ENCODE measurements at places on chromosomes 16 and 17.

DNA sequence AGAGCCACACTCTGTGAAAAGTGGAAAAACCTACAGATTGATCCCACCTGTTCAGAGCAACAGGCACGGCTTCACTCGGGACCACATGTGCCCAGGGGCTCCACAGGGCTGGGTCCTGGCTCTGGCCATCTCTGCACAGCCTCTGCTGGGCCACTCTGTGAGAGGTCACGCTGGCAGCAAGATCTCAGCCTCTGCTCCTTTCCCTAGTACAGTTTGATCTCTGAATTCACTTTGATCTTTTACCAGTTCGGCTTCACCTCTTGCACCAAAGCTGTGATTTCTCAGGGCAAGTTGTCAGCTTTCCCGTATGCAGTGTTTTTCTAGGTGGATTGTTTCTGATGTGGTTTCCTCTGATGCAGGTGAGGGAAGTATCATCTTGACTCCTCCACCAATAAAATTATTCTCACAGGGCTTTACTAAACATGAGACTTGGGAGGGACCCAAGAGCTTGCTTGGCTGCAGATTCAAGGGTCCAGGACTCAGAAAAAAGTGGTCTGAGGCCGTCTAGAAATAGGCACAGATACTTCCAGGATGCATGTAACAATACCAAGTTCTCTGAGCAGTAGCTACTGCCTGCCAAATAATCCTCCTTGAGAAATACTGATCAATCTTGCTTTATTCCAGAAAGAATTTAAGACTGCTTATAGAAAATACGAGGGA is 24.0 kb upstream of the ALDH3A1 start:
- no peak for DNase-seq

DNA sequence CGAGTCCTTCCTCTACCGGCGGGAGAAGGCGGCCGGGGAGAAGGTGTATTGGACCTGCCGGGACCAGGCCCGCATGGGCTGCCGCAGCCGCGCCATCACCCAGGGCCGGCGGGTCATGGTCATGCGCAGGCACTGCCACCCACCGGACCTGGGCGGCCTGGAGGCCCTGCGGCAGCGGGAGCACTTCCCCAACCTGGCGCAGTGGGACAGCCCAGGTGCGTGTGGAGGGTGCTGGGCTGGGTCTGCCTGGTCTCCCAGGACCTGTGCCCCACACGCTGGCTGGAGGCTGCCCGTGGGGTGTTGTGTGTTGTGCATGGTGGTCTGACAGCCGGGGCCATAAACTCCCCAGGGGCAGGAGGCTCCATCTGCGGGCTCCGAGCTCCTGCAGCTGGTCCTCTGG is 25.4 kb downstream of the FLYWCH1 start:
- DNase-seq: no peak

DNA sequence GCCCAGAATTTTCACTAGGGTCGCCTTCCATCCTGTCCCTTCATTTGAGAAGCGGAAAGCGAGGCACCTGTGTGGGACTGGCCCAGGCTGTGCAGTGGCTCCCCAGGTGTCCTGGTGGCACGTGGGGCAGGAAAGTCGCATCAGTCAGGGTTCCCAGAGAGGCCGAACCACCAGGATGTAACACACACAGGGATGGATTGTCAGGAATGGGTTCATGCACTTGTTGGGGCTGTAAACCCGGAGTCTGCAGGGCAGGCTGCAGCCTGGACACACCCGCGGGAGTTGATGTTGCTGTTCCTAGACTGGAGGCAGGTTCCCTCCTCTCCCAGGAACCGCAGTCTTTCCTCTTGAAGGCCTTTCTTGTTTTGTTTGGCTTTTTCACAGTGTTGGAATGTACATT is 30.7 kb upstream of the RPTOR start:
- DNase-seq: peak; percentile 45

GRCh38 chr17:18258356-18259038 is at the start of gene FLII:
FLII (minus strand) TSS chr17:18258738; CDS start chr17:18258690, 48 bp downstream.
- peak; percentile 16 for DNase-seq

DNA sequence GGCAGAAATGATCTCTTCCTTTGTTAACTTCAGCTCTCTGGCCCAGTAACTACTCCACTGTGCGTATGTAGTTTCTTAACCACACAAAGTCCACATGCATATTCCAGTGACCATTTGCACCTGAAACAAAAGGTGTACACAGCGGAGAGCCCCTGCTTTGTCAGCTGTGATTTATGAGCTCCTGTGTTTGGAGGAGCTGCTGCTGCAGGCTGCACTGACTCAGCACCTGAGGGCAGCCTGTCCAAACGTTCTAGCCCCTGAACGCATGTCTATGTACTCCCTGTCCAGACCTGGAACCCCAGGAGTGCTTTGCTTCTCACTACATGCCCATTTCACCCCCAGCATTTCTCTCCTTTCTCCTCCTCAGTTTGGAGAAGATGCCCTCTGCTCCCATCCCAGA is 216.1 kb downstream of the ABCC12 start:
- no peak for DNase-seq

DNA sequence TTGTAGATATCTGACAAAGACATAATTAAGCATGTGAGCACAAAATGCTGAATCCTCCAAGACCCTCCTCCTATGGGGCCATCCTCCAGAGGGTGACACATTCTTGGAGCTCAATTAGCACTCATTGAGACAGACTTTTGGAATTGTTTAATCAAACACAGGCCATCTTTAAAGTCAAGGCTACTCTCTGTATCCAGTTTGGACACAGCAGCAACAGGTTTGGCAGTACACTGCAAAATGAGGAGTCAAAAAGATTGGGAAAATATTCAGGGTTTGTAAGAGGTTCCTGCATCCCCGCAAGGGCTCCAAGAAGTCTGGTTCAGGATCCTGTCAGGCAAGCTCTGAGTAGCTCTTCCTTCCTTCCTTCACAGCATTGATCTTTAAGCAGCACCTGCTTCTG is 1.3 kb downstream of the ITFG1 start:
- no peak for DNase-seq

DNA sequence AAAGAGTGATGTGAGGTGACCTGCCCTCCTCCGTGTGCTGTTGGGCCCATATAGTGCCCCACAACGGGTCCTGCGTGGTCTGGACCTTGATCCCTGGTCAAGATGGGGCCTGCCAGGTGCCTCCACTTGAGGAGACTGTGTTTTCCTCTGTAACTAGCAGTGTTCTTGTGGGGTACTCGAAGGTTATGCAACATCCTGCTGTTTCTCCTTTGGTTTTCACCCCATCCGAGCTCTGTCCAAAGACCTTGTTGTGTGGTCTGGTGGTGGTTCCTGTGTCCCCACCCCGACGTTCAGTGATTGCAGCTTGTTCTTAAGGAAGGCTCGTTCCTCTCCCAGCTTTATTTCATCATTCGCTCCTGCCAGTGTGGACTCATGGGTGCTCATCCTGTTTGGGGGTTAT is 38.7 kb upstream of the ZNF750 start:
- no peak for DNase-seq

DNA sequence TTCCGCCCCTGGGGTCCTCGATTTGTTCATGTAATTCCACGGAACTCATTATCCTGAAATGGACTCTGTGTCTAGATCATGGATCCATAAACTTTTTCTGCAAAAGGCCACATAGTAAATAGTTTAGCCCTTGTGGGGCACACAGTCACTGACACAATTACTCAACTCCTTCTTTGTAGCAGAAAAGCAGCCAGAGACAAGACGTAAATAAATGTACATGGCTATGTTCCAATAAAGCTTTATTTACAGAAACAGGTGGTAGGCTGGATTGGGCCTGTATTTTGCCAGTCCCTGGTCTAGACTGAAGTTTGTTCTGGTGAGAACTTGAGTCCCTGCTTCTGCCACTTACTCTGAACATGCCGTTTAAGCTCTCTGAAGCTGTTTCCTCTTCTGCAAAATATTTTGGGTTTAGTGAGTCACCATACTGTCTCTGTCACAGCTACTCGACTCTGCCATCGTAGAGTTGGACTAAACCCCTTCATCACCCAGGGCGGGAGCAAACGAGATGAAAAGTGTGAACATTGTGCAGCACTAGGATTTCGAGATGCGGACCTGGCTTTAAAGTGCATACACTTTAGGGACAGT is 61.9 kb upstream of the FOXF1 start:
- peak; percentile 27 for DNase-seq

GRCh38 chr17:19342611-19343255 is 19.8 kb downstream of the B9D1 start:
- no peak for DNase-seq

GRCh38 chr17:81705518-81706231 is 2.5 kb downstream of the MRPL12 start:
- no peak for DNase-seq

GRCh38 chr16:83929811-83930555 is 23.1 kb upstream of the OSGIN1 start:
- no peak for DNase-seq

- peak; percentile 46 for DNase-seq
Observed at GRCh38 chr17:41917679-41918313, 955 bp downstream of the ACLY start.

DNA sequence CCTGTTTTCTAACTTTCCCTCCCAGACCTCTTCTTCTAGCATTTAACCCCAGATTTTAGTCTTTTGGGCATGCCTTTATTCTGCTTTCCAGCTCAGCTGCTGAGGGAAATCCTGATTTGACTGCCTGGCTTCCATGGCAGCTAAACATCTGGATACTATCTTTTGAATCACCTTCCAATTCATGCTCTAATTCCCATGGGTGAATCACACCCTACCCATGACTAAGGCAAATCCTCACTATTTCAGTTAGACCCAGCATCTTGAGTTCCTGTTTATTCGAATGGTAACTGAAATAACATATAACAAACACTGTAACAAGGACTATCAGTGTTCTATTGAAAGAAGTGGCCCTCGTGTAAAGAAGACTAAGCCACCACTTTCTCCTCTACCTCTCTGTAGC is 29.8 kb downstream of the CA10 start:
- DNase-seq: no peak

DNA sequence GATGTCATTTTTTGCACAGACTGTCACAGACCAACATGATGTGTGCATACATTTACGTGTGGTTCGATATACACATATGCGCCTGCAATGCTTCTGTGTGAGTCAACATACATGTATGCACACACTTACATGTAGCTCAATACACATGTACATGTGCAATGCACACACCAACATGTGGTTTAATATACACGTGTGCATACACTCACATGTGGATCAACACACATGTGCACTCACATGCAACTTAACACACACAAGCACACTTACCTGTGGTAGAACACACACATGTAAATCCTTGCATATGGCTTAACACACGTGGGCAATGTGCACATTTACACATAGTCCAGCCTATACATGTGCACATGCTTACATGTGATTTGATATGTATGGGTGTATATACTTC is 97.5 kb downstream of the CYLD start:
- DNase-seq: no peak

GRCh38 chr16:80887062-80887461 is 82.7 kb upstream of the CDYL2 start:
- DNase-seq: no peak

GRCh38 chr16:50747207-50747956 is 5.5 kb downstream of the CYLD start:
- DNase-seq: no peak

DNA sequence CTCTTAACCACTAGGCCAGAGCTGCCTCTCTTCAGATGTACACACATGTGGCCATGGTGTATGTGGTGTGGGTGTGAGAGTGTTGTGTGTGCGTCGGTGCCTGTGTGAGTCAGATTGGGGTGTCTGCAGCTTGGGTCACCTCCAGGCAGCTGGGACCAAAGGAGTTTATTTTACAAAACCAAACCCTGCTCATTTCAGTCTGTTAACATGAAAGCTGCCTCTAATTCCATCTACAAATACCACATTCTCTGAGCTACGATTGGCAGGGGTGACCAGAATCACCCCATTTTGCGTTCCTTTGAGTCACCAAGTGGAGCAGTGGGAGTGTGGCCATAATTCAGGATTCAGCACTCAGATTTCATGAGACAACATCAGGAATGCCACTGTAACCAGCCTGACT is 105.3 kb downstream of the IRX5 start:
- peak; percentile 57 for DNase-seq

DNA sequence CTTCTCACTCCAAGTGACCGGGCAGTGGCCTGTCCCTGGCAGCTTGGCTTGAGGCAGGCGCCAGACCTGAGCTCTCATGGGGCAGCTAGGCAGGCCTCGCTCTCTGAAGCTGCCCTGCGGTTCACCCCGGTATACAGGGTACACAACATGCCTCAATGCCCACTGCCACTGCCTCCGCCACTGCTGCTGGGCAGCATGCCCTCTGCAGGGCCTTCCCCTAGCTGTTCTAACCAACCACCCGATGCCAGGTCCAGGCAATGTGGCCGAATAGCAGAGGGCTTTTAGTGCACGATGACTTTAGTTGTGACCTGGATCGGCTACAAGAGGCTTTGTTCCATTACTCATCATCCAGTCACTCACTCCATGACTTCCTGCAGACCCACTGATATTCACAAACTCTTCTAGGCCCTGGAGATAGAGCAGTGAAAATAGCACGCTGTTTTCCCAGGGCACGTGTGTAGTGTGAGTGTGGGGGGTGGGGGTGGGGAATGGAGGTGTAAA is 19.7 kb downstream of the CDC42EP4 start:
- DNase-seq: peak; percentile 67

DNA sequence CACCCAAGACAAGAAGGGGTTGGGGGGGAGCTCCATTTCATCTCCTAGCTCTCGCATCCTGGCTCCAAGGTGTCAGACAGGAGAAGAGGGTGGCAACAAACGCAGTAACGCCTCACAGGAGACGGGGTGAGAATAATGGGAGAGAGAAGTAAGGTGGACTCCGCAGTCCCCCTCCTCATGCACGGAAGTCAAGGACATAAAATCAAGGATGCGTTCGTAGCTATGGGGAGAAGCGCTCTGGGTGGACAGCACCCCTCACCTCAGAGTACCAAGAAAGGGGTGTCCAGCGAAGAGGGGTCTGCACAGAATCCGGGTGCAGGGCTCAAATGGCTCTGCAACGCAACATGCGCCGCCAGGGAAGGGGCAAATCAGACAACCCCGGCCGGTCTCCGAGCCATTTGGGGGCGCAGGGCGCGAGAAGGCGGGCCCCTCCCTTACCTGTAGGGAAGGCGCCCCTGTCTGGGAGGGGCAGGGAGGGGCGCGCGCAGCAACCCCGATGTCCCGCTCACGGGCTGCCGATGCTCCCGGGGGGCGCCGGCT is 555 bp downstream of the HDAC5 start:
- DNase-seq: no peak

GRCh38 chr17:31560616-31561235 is 169.3 kb downstream of the RAB11FIP4 start:
- no peak for DNase-seq

DNA sequence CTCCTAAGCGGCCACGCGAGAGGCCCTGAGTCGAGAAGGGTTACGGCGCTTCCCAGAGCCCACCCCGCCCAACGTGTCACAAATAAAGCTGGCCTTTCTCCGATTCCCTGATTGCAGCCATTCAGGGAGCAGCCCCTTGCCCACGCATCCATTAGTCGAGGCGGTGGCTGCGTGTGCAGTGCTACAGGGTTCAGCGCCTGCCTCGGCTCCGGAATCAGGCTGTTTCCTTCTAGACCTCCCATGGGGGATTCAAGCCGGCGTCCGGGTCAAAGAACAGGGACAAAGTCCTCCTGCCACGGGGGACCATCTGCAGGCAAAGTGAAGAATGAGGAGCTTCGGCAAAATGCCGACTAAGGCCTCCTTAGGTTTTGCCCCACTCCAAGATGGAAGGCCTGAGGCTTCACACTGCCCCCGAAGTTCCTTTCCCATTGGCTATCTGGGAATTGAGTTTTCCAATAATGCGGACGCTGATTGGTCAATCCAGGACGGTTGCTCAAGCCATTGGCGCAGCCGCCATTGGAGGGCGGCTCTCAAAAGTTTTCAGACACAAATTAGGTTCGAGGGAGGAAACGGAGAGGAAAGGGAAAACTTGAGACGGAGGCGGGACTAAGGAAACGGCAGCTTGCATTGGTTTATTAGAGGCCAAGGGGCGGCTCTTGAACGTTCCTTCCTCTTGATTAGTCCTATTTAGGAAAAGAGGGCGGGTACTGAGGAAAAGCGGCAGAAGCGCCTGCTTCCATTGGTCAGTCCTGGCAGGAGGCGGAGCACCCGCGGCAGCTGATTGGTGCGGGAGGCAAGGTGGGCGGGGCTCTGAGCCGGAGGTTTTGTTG is 430 bp upstream of the KATNB1 start:
- DNase-seq: peak; percentile 100

Measured in fibroblast of skin of right quadriceps (primary cell).